Inflammatory macrophage treated with lipopolysaccharide for 1 hour (primary cell): ENCODE measurements at places on chromosomes 4 and X.

GRCh38 chr4:184064877-184065276 lies 152.8 kb downstream of the ENPP6 start:
- DNase-seq = no peak

DNA sequence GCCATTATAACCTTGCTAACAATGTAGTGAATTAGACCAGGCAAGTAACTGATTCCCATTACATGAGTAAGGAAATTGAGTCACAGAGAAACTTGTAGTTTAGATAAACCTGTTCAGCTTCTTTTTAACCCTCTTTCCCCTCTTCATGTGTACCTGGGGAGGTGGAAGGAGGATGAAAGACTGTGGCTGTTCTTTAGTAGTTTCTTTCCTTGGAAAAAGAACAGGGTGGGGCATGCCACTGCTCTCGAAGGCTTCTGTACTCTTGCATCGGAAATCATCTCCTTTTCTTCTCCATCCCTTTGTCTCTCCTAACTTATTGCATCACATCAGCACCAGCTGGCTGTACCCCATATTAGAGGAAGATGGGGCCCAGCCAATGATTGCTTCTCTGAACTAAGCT lies 171.4 kb downstream of the PPARGC1A start:
- no peak for DNase-seq

DNA sequence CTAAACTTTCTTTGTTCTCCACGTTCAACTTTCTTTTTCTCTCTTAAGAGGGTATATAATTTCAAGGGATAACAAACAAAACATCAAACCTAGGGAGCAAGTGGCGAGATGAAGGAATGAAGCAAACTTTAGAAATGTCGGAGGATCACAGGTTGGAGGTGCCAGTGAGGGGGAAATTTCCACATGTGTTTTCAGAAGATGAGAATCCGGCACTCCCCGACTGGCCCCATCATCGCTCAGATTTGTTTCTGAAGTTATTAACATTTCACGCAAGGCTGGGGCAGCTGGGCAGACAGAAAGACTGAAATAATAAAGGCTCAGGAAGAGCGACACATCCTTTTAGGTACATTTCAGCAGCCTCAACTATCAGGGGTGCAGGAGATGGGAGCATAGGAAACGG lies 134.9 kb downstream of the SMIM20 start:
- no peak for DNase-seq

- DNase-seq = no peak
These were observed 205.9 kb downstream of the TLL1 start for GRCh38 chr4:166078955-166079354.

DNA sequence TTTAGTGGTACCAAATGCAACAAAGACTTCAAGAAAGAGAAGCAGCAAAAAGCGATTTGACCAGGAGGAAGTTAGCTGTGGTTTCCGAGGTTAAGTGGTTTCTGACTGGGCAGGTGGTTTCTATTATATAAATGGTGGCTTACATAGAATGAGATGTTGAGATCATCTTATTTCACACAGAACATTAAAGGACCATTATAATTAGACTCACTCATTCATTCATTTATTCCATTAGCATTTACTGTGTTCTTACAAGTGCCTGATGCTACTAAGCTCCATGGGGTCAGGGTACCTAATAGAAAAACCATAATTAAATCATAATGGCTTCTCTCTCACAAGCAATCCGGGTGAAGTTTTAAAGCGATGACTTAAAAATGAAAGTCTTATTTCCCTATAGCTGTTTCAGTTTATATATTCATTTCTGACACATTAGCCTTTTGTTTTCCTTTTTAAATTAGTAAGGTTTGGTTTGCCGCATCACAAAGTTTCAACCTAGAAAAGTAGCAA lies 10.6 kb downstream of the TSPAN6 start:
- no peak for DNase-seq

DNA sequence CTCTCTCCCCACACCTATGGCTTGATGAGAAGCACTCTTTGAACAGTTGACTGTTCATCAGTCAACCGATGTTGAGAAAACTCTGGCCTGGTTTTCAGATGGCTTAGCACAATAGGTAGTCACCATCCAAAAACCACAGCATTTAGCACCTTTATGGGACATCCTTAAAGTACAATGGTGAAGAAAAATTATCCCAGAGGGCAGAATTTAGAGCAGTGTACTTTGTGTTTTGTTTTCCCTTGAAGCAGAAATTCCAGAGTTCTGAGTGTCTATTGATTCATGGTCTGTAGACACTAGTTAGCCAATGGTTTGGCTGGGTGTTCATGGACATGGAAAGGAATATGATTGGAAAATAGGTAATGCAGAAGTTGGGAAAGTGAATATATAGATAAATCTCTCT lies 487.0 kb downstream of the PDHA2 start:
- DNase-seq = no peak

DNA sequence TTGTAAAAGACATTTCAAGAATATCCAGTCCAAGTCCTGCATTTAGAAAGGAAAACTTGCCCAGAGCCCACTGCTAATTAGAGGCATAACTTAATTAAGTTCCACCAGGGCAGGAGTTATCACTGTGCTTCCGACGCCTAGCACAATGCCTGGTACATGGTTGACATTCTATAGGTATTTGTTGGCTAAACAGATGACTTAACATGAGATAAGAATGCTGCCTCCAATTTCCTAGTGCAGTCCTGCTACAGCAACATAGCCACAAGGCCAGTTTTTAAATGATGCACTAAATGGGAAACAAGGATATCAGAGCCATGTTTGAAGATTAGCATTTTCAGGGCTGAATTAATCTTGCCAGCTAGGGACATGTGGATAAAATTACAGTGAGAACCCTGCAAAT lies 164.1 kb downstream of the RASL11B start:
- no peak for DNase-seq

DNA sequence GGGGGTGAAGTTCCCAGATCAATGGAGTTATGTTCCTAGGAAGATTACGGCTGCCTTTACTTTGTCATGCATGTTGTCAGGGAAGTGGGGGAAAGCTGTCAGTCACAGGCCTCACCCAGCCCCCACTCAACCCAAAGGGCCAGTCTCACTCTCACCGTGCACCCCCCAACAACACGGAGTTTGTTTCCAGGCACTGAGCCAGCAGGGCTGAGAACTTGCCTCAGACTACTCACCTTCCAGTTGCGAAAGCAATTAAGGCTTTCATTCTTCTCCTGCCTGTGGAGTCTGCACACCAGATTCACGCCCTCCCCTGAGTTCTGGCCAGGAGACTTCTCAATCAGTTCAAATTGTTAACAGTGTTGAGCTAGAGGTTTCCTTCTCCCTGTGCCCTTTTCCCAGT lies 114.3 kb downstream of the SH3BGRL start:
- DNase-seq = no peak

DNA sequence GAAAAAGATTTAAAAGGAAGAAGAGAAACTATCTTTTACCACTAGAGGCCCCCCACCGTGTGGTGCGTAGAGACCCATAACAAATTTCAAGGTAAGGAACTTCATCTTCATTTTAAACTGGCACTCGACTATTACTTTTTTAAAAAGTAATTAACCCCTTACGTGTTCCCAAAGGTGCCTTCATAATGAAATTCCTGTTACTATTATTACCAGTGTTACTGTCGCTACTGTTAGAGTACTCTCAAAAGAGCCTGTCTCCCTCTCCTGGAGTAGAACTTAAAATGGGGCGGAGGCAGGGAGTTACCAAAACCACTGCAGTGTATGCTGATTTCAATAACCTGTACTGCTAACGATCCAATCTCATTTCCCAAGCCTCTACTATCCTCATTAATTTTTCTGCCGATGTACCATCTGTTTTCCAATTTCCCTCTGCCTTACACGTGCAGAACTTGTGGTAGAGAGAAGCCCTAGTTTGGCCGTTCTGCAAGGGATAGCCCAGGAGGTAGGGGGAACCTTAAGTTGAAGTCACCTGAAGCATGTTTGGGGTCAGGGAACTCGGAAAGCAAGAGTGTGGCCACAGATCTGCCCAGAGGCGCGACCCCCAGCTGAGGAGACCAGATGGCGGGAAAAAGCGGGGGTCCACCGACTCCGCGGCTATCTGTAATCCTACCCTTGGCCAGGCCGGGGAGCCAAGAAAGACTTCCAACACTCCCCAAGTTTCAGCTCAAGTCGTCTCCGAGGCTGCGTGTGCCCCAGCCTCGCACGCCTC lies 720 bp upstream of the STK26 start:
- DNase-seq = no peak

GRCh38 chrX:11437642-11438379 lies 144.6 kb downstream of the AMELX start:
- no peak for DNase-seq

- no peak for DNase-seq
These were observed 43.2 kb upstream of the NEIL3 start for GRCh38 chr4:177266506-177266905.

DNA sequence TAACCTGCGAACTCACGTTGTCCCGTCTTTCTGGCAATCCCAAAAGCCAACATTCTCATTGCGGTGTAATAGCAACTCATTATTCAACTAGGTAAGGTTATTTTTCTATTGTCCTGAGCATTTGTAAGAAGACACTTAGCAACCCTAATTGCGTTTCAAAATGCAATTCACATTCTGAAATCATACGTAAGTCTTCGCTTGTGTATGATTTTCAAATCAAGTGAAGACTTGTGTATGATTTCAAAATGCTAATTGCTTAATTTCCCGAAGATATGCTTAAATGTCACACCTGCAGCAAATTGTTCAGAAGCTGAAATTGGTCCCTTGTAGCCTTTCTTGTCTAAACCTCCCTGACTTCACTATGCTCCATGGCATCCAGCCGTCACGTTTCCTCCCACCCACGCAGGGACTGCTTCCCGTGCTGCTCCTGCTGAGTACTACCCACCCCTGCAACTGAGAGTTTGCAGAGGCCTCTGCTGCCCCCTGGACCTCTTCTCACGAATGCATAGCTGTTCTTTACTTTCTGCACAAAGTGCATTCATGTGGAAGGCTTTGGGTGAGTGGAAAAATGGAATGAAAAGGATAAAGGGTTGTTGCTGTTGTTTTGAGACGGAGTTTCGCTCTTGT lies 40.8 kb upstream of the CLDN24 start:
- no peak for DNase-seq

GRCh38 chr4:157035471-157035870 lies 40.5 kb upstream of the GLRB start:
- DNase-seq = no peak

- no peak for DNase-seq
These were observed 105.3 kb downstream of the DTHD1 start for GRCh38 chr4:36386691-36387090.

GRCh38 chr4:139986106-139986505 lies 167.9 kb downstream of the MAML3 start:
- no peak for DNase-seq

GRCh38 chrX:18039023-18039422 lies 177.9 kb upstream of the RAI2 start:
- no peak for DNase-seq
